Activated CD4-positive, alpha-beta T cell treated with anti-CD3 and anti-CD28 coated beads, Interleukin-2, amount 10 ng/mL, durations not matched to agents 24 days and 14 days (primary cell): ENCODE measurements at places on chromosomes 7 and 10. TPM values are rescaled to one million over a fixed set of nuclear protein-coding genes. Genes with fewer than 3 reads are reported as not detected.

GIMAP2 gene
- 28.2 TPM in 2 replicates for total RNA-seq

ANXA8L1 gene
- not detected in 2 replicates for total RNA-seq

RAMP3 gene
- not detected in 2 replicates for total RNA-seq

LMOD2 gene
- total RNA-seq = not detected in 2 replicates

CALHM3 gene
- not detected in 2 replicates for total RNA-seq

CASP2 gene
- total RNA-seq = 99.1 and 110 TPM in 2 replicates

TUBAL3 gene
- total RNA-seq = 0.14 TPM in 1 of 2 replicates, not detected in the other

WASHC2A gene
- total RNA-seq = 20.9 and 28.7 TPM in 2 replicates

GRCh38 chr7:142139597-142140400 lies 28.3 kb downstream of the MGAM2 start:
- H3K4me3 ChIP-seq = no peak overlapping the region
- no peaks in the 10 kb centered on the region for H3K36me3 ChIP-seq
- DNase-seq = peak; percentile 34
- no peak overlapping the region for H3K27ac ChIP-seq
- H3K27me3 ChIP-seq = peaks cover 8% of the 10 kb centered on the region

DNA sequence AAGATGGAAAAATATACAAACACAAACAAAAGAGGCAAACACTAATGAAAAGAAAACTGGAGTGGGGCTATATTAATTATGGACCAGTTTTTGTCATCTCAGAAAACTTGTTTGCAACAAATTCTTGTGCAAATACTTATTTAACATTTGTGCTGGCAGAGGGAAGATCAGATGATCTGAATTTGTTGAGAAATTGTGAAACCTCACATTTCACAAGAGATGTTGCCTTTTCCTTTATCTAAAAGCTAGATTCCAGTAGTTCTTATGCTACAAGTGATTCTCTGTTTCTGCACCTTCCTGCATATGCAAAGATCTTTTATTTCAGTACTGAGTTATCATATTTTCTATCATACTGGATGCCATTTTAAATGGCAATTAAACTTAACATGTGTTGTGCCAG lies 320.7 kb downstream of the SUGCT start:
- no peak overlapping the region for H3K27ac ChIP-seq
- no peaks in the 10 kb centered on the region for H3K27me3 ChIP-seq
- no peaks in the 10 kb centered on the region for H3K36me3 ChIP-seq

DNA sequence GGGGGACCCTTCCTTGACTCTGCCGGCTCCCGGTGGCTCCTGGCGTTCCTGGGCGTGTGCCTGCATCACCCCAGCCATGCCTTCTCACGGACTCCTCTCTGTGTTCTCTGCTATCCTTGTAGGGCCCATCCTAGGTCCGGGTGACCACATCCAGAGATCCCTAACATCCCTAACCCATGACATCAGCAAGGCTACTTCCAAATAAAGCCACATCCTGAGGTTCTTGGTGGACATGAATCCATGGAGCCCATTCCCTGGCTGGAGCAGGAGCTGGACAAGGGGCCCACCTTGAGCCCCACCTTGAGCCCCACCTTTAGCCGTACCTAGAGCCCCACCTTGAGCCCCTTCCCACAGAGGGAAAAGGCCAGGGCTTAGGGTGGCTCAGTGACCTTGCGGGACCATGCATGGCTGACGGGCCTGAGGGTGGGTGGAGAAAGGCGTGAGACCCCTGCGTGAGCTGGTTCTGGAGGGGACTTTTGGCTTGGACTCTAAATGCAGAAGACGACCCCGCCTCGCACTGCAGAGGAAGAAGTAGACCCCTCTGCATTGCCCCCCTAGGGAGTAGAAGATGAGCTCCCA lies 58.5 kb upstream of the INPP5A start:
- peaks cover 14% of the 10 kb centered on the region for H3K27me3 ChIP-seq
- H3K27ac ChIP-seq = no peak overlapping the region
- DNase-seq = no peak
- no peaks in the 10 kb centered on the region for H3K36me3 ChIP-seq

- no peaks in the 10 kb centered on the region for H3K36me3 ChIP-seq
- no peak overlapping the region for H3K4me3 ChIP-seq
- no peak overlapping the region for H3K27ac ChIP-seq
- no peaks in the 10 kb centered on the region for H3K4me1 ChIP-seq
These were observed 76.3 kb downstream of the DKK1 start for GRCh38 chr10:52390388-52390787.

GRCh38 chr10:89115876-89116627 lies 91.1 kb downstream of the CH25H start:
- no peak overlapping the region for H3K4me3 ChIP-seq
- H3K27me3 ChIP-seq = peaks cover 49% of the 10 kb centered on the region
- peaks cover 2% of the 10 kb centered on the region for H3K4me1 ChIP-seq

- no peak for DNase-seq
- H3K27me3 ChIP-seq = peaks cover 8% of the 10 kb centered on the region
- no peaks in the 10 kb centered on the region for H3K4me1 ChIP-seq
- no peak overlapping the region for H3K27ac ChIP-seq
- H3K36me3 ChIP-seq = no peaks in the 10 kb centered on the region
- no peak overlapping the region for H3K4me3 ChIP-seq
These were observed 288.0 kb downstream of the GRID1 start for GRCh38 chr10:86078639-86079035.

DNA sequence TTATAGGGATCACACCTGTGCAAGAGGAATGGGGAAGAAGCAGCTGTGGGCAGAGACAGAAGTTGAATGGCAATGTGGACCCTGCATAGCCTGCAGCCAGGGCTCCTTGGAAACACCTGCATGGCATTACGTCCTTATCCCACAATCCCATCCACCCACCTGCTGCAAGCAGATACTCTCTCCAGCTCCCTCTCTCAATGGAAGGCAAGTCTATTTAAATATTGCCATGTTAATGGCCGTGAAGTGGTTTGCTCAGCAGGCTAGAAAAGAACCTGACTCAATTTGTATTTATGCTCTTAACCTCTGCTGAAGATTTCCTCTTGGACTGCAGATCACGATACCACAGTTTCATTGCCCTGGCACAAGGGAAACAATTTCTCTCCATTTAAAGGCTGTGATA lies 417.0 kb downstream of the TYW1 start:
- H3K4me1 ChIP-seq = no peaks in the 10 kb centered on the region
- no peak overlapping the region for H3K27ac ChIP-seq
- no peaks in the 10 kb centered on the region for H3K36me3 ChIP-seq
- H3K4me3 ChIP-seq = no peak overlapping the region

DNA sequence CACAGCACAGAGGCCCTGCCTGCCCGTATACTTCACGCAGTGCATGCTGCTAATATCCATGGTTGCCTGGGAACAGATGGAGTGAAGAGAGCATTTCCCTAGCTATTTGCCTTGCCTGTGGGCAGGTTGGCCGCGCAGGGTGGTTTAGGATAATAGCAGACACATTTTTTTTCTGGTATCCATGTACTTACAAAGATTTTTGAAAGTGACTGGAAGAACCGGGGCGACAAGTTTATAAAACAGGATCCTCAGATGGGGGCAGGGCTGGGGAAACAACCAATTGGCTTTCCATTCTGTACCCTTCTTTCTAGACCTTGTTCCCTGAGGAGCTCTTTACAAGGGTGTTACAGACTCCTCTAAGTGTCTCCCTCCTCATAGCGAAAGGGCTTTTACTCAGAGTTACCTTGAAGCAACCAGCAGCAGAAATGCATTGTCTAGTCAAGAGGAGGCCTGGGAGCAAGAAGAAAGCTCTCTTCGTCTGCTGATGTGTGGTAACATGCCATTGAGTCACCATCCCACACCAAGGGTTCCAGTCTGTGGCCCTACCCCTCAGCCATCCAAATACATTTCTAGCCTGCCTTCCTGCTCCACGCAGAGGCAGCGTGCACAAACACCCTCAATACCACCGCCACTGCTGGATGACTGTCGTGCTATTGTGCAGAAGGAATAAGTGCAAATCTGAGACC lies 31.5 kb downstream of the MTURN start:
- H3K36me3 ChIP-seq = no peaks in the 10 kb centered on the region
- H3K4me1 ChIP-seq = peaks cover 23% of the 10 kb centered on the region
- H3K27me3 ChIP-seq = peaks cover 4% of the 10 kb centered on the region
- H3K27ac ChIP-seq = no peak overlapping the region
- no peak for DNase-seq

DNA sequence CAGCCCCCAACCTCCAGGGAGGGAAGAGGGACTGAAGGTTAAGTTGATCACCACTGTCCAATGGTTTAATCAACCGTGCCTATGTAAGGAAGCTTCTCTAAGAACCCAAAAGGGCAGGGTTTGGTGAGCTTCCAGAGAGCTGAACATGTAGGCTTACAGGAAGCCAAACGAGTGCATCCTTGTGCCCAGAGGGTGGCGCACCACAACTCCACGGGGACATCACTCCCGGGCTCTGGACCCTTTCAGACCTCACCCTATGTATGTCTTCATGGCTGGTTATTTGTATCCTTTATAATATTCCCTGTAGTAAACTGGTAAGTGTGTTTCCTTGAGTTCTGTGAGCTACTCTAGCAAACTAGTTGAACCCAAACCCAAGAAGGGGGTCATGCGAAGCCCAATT lies 11.5 kb upstream of the NFKB2 start:
- no peaks in the 10 kb centered on the region for H3K27me3 ChIP-seq
- DNase-seq = no peak
- no peak overlapping the region for H3K27ac ChIP-seq
- peaks cover 10% of the 10 kb centered on the region for H3K4me1 ChIP-seq

- no peaks in the 10 kb centered on the region for H3K4me1 ChIP-seq
- DNase-seq = no peak
- H3K36me3 ChIP-seq = no peaks in the 10 kb centered on the region
- H3K27ac ChIP-seq = no peak overlapping the region
These were observed 145.7 kb downstream of the MAPK8 start for GRCh38 chr10:48451969-48452878.

GRCh38 chr7:78124216-78124615 lies 325.6 kb downstream of the PHTF2 start:
- H3K27me3 ChIP-seq = no peaks in the 10 kb centered on the region
- H3K36me3 ChIP-seq = no peaks in the 10 kb centered on the region
- no peak overlapping the region for H3K27ac ChIP-seq
- DNase-seq = no peak

DNA sequence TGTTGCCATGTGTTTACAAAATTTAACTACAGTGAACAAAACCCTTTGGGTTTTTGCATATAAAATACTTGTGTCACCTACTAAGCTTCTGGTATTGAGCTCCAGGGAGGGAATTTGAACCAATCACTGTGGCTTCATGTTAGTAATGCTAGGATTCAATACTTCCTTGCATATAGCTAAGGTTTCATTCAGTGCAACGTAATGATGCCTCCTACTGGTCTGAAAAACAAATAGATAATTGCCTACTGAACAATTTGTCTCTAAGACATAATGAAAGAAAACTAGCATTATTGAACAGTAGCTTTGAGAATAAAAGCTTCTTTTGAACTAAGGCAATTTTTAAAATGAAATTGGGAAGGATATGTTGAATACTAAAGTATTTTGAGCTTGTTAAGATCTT lies 244.4 kb downstream of the ZWINT start:
- DNase-seq = no peak
- H3K36me3 ChIP-seq = no peaks in the 10 kb centered on the region
- no peaks in the 10 kb centered on the region for H3K27me3 ChIP-seq
- no peak overlapping the region for H3K27ac ChIP-seq
